PC-9 (cell line): ENCODE measurements at places on chromosomes 11 and 22.

GRCh38 chr11:15660496-15660895 is 545.8 kb downstream of the INSC start:
- DNase-seq = no peak

GRCh38 chr11:67056267-67057204 is at the start of gene RHOD:
Gene RHOD (plus strand): TSS chr11:67056847. CDS start chr11:67056903, 56 bp downstream.
- DNase-seq = peak; percentile 61

- DNase-seq = no peak
These were observed 175.0 kb upstream of the BDNF start for GRCh38 chr11:27874998-27875830.

- DNase-seq = no peak
These were observed 28.5 kb downstream of the CELF1 start for GRCh38 chr11:47524291-47524874.

- DNase-seq = no peak
These were observed 1118.2 kb downstream of the BRD1 start for GRCh38 chr22:48709453-48709852.

GRCh38 chr11:131888230-131888855 is 517.9 kb downstream of the NTM start:
- DNase-seq = no peak

DNA sequence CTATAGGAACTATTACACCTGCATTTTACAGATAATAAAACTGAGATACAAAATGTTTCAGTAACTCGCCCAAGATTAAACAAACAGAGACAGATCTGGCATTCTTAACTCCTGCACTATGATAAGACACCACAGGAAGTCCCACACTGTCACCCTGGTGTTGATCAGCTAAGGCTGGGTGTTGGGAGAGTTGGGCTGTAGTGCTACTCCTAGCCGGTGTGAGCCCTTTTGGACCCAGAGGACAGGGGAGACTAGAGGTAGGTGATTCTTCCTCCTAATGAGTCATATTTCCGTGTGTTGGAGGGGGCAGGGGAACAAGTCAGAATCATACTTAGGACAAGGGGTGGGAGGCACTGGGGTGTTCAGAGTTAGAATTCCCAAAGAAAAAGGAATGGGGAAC is 353.2 kb upstream of the TENM4 start:
- DNase-seq = no peak

GRCh38 chr11:119305556-119306372 is 11.2 kb downstream of the MCAM start:
- no peak for DNase-seq

- peak; percentile 97 for DNase-seq
These were observed 4.8 kb upstream of the ARHGEF12 start for GRCh38 chr11:120331301-120331996.

DNA sequence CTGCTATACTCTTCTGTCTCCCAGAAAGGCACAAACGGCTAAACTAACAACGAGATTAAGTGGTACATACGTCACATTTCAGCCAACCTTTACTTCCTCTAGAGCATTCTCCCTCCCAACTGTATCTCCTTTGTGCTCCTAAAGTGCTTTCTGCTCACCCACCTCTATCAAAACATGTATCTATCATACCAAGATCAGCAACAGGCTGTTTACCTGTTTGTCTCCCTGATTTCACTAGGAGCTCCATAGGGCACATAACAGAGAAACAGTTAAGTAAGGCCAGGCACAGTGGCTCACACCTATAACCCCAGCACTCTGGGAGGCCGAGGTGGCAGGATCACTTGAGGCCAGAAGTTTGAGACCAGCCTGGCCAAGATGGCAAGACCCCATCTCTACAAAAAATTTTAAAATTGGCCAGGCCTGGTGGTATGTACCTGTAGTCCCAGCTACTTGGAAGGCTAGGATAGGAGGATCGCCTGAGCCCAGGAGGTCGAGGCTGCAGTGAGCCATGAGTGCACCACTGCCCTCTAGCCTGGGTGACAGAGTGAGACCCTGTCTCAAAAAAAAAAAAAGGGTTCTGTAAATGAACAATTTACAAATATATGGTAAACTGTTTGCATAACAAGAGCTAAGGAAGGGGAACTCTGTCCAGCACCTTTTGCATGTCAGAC is 2.8 kb downstream of the NDUFC2 start:
- no peak for DNase-seq

GRCh38 chr22:30212363-30212995 is 34.1 kb downstream of the LIF start:
- DNase-seq = peak; percentile 89

- no peak for DNase-seq
These were observed 464 bp upstream of the CECR2 start for GRCh38 chr22:17368554-17369438.

GRCh38 chr22:43015677-43016042 is 711 bp upstream of the PACSIN2 start:
- DNase-seq = no peak

DNA sequence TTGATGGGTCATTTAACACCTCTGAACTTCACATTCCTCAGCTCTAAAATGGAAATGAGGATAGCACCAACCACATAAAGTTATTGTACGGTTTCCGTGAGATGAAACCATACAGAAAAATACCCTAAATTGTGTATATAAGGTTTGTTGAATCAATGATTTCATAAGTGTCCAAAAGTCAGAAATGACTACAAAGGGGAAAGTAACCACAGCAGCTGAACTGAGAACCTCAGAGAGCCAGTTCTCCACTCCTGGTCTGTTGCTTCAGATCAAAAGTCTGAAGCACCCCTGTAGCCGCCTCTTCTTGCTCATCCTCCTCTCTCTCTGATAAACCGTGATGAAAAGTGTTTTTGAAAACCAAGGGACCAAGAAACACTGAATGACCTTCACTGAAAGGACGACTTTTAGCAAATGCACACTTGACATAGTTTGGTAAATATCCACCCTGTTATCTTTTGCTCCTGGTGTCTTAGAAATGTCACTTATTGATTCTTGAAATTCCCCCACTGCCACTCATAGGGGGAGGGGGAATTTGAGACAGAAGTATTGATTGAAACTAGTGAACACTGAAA is 194.5 kb downstream of the NAV2 start:
- no peak for DNase-seq

DNA sequence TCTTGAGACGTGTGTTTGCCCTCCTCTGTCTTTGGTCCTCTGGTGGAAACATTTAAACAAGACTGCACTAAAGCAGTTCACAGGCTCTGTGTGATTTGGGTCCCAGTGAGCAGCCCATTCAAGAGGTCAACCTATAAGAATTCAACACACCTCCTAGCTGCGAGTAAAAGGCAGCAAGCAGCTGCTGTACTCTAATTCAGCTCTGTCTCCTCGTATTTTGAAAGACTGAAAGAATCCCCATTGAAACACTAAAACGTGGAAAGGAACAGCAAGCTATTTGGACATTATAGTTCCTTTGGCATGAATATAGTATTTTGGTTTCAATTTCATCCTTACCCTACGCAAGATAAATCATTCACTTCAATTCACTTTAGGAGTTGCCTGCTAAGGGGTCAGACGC is 1046.7 kb downstream of the DLG2 start:
- no peak for DNase-seq

DNA sequence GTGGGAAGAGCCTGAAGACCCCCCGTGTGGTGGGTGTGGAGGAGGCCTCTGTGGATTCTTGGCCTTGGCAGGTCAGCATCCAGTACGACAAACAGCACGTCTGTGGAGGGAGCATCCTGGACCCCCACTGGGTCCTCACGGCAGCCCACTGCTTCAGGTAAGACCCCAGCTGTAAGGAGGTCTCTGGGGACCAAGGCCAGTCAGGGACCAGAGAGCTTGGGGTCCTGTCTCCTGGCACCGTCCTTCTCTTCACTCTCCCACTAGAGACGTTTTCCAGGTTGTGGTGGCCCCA is 24.9 kb upstream of the SMIM35 start:
- DNase-seq = no peak

- DNase-seq = no peak
These were observed 63.8 kb downstream of the ARHGAP8 start for GRCh38 chr22:44816141-44816540.

DNA sequence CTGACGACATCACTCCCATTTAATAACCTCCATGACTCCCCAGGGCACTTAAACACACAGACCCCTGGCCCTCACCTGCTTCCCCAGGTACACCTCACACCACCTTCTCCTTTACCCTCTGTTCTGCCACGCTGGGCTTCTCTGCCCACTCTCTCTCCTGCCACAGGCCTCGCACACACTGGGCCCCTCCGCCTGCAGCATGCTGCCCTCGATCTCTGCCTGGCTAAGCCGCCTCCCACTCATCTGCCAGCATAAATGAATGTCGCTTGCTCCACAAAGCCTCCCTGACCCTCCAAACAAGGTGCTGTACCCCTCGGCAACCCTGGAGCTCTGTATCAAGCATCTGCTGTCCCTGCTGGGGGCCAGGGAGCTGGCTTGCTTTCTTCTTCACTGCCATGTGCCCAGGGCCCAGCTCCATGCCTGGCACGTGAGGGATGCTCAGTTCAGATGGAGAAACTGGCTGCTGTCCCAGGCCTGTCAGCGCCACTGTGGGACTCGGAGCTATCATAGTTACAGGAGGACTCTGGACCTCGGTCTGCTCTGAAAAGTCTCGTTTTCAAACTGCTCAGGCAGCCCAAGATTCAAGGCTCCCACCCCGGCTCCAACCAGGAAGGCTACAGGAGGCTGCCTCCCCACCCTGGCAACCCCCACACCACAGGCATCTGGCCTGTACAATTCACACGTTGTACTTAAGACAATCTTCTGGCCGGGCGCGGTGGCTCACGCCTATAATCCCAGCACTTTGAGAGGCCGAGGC is 11.9 kb downstream of the TTLL1 start:
- DNase-seq = no peak

- no peak for DNase-seq
These were observed 66.2 kb downstream of the THAP12 start for GRCh38 chr11:76314741-76315090.

GRCh38 chr11:78645226-78646202 is 70.8 kb upstream of the NARS2 start:
- peak; percentile 76 for DNase-seq

DNA sequence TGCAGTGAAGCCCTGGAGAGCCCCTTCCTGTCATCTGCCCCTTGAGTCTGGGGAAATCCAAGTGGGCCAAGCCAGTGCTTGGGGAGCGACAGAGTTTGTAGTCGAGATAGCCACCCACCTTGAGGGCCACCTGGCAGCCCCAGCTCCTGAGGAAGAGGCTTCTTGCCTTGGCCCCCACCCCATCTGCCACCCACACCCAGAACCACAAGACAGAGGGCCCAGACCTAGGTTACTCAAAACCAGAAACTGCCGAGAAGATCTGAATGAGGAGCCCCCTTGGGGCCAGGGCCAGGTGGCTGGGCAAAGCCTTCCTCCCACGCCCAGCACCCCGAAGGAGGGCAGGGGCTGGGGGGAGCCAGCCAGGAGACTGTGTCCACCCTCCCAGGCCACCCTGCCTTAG is 18.8 kb upstream of the PRR5 start:
- no peak for DNase-seq

- no peak for DNase-seq
These were observed 27.2 kb downstream of the VSTM5 start for GRCh38 chr11:93823210-93823609.

GRCh38 chr22:35972559-35972958 is 56.1 kb downstream of the RBFOX2 start:
- DNase-seq = no peak

DNA sequence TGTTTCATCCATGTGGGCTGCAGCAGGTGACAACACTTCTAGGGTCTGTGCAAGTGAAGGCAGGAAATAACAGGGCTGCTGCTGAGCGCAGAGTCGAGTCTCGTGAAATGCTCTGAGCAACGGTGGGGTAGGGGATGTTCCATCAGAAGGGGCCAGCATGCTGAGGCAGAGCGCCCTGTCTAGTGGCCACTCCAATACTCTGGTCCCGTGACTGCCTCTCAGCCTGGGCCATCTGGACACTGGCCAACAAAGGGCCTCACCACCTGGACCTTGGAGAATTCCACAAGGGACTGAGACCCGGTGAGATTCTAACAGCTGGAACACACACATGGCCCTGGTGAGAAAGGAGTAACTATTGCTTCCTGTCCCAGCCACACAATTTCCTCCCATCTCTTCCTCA is 375.7 kb downstream of the SHANK2 start:
- DNase-seq = no peak

GRCh38 chr22:36435516-36436415 is 45.7 kb downstream of the TXN2 start:
- peak; percentile 70 for DNase-seq

DNA sequence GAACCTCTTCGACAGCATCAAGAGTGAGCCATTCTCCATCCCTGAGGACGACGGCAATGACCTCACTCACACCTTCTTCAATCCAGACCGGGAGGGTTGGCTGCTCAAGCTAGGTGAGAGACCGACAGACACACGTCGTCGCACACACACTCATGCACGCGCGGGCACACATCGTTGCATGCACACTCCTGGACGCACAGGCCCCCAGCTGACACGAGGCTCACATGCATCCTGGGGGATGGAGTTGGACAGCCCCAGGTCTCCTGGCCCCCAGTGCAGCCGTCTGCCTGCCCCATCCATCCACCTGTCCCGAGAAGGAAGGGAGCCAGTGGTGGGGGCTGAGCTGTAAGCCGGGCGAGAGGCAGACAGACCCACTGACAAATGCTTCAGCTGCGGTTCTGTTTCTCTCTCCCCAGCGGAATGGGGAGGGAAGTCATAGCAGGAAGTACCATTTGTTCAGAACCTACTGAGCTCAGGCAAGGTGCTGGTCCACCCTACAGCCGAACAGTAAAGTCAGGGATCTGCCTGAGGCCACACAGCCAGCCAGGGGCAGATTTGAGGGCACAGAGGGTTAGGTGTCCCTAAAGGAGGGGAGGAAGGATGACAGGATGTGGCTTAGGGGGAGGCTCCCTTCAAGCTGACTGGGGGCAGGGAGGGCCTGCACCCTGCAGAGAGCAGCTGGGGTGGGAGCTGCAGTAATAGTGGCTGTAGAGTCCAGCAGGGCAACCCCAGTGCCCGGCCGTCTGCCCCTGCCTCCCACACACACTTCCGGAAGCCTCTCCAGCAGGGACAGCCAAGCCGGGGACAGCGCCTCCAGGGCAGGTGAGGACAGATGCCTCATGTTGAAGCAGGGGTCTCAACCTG is 27.1 kb downstream of the CYTH4 start:
- no peak for DNase-seq

DNA sequence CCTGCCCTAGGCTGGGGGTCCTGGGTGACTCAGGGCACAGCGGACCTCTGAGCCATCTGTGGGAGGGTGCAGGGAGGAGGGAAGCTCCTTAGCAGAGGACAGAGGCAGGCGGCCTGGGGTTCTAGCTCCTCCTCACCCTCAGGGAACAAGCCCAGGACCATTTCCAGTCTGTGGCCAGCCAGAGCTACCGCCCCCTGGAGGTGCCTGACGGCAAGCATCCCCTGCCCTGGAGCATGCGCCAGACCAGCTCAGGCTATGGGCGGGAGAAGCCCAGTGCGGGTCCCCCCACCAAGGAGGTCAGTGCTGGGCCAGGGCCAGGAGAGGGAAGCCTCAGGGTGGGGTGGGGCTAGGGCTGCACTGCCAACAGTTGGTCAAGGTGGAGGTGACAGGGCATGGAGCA is 26.0 kb upstream of the LRRC10B start:
- peak; percentile 28 for DNase-seq

DNA sequence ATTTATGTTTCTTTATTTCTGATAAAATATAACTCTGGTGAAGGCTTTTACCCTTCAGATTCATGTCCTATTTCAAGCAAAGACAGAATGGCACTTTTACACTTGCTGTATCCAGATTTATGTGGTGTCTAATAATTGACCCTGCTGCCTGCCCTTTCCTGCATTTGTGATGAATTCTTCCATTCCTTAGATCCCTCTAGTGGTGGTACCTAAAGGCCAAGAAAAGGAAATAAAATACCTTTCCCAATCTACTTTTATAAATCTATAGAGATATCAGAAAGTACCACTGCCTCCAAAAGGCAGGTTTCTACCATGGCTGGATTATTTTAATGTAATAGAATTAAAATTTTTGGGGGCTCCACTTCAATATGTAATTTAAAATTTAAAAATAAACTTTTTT is 34.2 kb downstream of the CCDC81 start:
- no peak for DNase-seq

- DNase-seq = no peak
These were observed 200.9 kb downstream of the AASDHPPT start for GRCh38 chr11:106278391-106278790.
